ENCODE measurements at places on chromosomes 5 and 9.

DNA sequence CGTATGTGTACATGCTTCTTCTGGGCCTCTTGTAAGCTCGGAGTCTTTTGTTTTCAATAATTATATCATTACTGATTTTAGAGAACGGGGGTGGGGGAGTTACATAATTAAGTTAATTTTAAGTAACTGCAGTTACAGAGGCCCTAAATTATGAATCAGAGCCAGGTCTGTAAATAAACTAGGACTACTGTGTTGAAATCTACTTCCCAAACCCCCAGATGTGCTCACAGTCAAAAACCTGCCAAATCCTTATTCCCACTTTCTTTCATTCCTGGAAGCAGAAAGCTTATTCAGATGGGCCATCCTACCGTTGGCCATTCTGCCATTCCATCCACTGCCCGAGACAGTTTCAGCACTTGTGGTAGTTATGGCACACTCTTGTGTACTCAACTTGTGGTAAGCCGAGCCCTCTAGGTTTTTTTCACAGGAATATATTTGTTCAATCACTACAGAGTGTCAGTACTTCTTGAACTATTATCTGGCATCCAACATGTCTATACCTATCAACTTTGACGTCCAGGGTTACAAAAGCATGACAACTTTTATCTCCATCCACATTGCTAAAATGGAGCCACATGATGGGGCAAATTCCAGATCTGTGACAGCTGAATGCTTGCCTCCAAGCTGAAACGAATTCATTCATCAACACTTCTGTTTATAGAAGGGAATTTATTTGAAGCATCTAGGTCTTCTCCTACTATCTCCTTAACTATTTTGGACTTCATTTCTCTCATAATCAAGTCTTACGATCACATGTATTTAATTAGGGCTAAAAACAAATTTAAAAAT lies 37.8 kb downstream of the GLRX start:
- DNase-seq, result no peak

- DNase-seq, result no peak
Observed at GRCh38 chr5:951940-952596, 56.5 kb upstream of the NKD2 start.

DNA sequence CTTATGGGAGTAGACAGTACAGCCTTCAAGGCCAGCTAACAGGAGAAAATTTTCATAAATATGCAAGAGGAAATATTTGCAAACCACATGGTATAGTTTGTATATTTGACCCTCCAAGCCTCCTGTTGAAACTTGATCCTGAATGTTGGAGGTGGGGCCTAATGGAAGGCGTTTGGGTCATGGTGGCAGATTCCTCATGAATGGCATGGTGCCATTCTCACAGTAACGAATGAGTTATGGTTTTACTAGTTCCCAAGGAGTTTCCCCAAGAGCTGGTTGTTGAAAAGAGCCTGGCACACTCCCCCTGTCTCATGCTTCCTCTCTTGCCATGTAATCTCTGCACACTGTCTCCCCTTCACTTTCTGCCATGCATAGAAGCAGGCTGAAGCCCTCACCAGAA lies 3.3 kb upstream of the PAIP1 start:
- DNase-seq, result no peak

DNA sequence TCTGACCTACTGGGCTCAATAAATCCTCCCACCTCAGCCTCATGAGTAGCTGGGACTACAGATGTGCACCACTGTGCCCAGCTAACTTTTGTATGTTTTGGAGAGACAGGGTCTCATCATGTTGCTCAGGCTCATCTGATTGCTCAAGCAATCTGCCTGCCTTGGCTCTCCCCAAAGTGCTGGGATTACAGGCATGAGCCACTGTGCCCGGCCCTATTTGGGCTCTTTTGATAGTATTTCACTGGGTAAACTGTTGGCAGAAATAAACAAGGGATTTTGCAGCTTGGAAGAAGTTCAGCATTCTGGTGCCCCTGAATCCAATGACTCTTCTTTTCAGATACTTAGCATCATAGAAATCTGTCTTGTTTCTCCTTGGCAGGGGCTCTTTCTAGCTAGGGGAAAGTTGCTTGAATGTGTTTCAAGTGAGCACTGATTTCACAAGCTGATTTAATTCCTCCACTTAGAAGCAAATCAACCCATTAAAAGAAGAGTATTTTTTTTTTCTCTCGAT lies 146.8 kb downstream of the PAPPA start:
- no peak for DNase-seq

DNA sequence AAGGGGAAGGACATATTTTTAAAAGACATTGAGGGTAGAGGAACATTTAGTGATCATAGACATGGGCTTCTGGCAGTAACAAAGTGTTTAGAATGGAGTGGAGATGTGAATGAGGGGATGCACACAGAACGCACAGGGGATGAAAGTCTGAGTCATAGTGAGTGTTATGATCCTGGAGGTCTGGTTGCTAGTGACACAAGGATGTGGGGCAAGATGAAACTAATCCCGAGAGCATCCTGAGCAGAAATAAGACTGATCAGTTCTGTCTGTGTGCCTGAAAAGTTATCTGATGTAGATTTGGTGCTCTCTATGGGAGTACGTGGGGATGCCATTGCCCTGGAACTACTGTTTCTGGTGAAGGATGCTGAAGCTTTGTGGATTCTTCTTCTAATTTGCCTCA lies 141.1 kb downstream of the CHSY3 start:
- no peak for DNase-seq

GRCh38 chr9:89916001-89916597 lies 311.3 kb downstream of the GADD45G start:
- DNase-seq, result no peak

GRCh38 chr5:86824637-86825036 lies 206.9 kb downstream of the COX7C start:
- no peak for DNase-seq

DNA sequence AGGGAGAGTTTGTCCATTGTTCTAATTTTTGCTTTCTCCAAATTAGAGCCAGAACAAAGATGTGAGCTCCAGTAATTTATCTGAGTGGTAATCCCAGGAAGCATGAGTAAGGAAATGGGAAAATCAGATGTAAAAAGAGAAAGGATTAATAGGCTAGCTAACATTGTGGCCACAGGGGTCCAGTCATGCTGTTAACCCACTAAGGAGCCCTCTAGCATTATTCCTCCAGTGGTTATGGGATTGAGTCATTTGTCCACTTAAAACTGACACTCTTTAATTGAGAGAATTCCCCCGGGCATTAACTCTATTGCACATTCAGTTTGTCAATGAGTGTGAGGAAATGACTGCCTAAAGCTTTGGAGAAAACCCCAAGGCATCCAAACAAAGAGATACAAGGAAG lies 700.3 kb upstream of the TYRP1 start:
- no peak for DNase-seq

DNA sequence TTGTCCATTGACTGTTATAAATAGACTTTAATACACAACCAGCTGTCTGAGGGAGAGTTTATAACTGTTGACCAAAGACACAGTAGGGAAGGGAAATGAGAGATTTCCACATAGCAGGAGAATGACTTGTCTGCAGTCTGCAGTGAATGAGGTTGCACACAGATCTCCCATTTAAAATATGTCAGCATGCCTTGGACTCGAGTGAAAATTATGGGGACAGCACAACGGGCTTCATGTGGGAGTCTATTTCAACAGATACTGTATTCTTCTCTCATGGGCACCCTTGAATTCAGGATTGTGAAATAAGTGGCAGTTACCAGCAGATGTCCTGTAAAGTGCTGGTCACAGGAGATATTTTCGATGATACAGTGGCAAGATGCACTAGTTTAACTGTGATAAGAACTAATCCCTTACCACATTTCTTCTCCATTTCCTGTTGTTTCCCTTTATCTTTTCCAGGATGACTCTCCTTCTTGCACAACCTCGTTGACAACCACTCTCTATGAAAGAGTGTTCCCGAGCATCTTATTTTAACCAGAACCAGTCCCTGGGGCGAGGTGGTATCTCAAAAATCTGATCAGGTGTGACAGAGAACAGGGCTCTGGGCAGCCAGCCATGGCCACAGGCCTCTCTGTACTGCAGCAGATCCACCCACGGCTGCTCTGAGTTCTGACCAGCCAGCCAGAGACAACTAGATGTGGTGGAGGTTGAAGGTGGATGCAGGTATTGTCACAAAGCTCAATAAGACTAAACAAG lies 51.5 kb upstream of the MAP3K1 start:
- no peak for DNase-seq

DNA sequence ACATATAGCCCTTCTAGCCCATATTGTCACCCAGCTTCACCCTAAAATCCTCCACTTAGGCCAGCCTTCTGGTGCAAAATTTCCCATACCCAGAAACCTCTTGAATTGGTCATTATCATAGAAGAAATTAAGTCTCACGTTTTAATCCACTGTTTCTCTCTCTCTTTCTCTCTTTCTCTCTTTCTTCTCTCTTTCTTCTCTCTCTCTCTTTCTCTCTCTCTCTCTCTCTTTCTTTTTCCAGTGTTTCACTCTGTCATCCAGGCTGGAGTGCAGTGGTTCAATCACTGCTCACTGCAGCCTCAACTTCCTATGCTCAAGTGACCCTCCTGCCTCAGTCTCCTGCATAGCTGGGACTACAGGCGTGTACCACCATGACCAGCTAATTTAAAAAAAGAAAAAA lies 363.4 kb downstream of the TMEM167A start:
- no peak for DNase-seq

GRCh38 chr5:68834491-68834981 lies 259.3 kb upstream of the SLC30A5 start:
- no peak for DNase-seq

Data from esophagus squamous epithelium (tissue), 5 donors.